Stimulated activated CD4-positive, alpha-beta T cell treated with anti-CD3 and anti-CD28 coated beads, Interleukin-4, amount 100 ng/mL, for 4 hours (primary cell): ENCODE measurements at places on chromosomes 5 and 9.

GRCh38 chr5:80234116-80234948, 21.5 kb downstream of the SERINC5 start:
- DNase-seq = no peak

DNA sequence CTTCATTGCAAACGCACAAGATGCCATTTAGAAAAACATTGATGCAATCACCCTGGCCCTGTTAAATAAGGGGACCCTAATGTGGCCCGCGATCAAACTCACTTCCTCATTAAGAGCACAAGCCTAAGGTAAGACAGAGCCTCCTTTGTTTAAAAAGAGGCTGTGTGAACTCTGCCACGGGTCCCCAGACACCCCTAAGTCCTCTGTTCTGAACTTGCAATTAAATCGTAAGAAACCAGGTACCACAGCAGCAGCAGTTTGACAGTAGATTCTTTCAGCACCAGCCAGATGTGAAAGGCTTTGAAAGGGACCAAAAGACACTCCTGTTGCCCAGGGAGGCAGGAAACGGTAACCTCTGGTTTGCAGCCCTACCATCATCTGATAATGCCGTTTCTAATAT, 346.3 kb downstream of the TMEM167A start:
- no peak for DNase-seq

GRCh38 chr5:81906086-81906485, 65.7 kb upstream of the ATG10 start:
- DNase-seq = no peak

DNA sequence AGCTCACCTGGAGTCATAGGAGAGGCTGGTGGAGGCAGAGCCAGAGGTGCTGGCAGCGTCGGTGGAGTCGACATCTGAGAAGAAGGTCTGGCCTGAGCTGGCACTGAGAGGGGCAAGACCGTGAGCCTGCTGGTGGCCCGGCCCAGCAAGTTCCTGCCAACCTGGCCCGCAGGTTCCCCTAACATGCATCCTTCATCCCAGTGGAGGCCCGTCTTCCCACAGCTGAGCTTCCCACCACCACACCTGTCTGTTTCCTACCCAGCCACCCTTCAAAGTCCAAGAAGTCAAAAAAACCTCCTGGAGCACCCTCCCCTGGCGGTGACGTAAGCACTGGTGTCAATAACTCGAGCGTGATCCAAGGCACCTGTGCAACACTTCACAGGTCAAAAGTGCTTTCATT, 16.9 kb downstream of the PHF19 start:
- DNase-seq = no peak

DNA sequence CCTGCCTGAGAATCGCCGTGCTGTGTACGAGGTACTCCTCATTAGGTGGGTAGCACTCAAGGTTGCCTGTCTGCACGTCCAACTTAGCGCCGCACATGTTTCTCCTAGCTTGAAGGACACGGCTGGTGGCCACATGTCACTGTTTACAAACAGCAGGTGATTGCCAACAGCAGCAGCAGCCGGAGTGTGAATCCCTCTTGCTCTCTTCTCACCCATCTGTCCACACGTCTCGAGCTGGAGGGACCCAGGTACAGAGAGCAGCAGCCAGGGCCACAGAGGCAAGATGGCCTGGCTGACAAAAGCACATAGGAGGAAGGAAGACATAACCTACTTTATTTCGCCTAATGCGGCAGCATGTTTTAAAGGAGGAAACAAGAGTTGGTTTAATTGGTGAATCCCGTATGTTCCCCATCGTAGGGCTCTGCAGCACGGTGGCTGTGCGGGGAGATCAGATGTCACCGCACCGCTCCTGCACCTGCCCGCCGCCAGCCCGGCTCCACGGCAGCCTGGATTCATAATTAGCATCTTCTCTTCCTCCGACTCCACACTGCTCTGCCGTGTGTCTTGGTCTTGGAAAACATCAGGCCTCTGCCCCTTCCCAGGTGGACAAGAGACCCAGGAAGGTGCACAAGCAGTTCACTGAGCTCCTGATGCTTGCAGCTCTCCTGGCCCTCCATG, 201.6 kb upstream of the IRX1 start:
- DNase-seq = no peak

DNA sequence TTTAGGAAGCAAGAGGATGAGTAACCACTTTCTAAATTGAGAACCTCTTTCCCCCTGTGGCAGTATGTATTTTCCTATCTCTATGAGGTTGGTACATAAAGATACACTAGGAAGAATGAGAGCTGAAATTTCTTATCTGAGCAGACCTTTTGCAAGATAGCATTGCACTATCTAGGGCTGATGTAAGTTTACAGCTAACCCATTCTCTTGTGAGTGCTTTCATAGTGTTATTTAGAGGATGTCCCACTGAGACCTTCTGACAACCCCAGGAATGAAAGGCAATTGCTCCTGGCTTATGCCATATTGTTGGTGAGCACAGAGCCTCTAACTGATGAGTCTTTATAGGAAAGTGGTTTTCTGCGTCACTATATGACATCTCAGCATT, 1209.3 kb upstream of the CDH6 start:
- no peak for DNase-seq

GRCh38 chr9:81819859-81820546, 108.2 kb upstream of the SPATA31D4 start:
- no peak for DNase-seq

GRCh38 chr9:19698960-19699359, 89.9 kb downstream of the SLC24A2 start:
- no peak for DNase-seq

DNA sequence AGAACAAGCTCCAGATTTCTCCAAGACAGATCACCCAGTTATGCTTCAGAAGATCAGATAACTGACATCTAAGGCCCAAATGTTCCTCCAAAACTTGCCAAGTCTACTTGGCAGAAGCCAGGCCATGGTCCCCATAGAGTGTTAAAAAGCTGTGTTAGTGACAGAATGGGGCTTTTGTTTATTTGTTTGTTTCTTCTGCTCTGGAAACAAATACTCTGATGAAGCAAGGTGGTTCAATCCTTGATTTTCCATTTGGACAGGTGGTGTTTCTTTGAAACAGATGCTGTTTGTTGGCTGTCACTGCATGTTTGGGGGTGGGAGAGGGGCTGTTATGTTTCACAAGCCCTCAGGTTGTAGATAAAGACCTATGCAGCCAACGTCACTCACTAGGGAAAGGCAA, 264.0 kb downstream of the FAM114A2 start:
- DNase-seq = no peak

DNA sequence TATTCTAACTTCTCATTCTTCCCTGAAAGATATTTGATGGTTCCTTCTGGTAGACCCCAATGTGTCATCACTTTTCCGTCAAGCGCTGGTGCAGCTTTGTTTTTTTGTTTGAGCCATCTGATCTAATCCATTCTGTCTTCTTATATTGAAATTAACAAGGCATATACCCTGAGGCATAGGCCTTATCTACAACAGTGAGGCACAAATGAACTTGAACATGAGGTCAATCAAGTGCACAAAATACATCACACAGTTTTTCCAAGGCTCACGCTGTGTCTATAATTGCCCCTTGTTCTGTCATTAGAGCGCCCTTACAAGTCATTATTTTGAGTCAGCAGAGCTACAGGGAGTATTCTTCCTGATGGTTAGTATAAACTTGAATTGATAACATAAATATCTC, 406.6 kb downstream of the MAT2B start:
- no peak for DNase-seq
